ENCODE measurements at places on chromosomes 2 and 18.

DNA sequence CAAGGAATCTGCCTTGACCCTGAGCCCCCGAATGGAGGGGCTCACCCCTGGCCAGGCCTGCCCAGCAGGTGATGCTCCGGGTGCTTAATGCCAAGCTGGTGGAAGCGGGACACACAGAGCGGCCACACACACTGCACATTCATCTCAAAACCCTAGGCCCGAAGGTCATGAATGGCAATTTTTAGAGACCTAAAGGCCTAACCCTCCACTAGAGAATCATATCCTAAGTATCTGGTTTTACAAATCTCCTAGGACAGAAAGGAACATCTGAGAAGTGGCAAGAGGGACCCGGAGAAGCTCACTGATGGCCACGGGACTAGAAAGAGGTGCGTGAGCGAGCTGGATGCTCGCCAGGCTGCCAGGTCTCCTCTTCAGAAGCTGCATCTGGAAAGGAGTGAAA is 38.3 kb downstream of the ST3GAL5 start:
- no peak for DNase-seq

- DNase-seq, result no peak
Observed at GRCh38 chr2:33859176-33859575, 260.1 kb upstream of the FAM98A start.

DNA sequence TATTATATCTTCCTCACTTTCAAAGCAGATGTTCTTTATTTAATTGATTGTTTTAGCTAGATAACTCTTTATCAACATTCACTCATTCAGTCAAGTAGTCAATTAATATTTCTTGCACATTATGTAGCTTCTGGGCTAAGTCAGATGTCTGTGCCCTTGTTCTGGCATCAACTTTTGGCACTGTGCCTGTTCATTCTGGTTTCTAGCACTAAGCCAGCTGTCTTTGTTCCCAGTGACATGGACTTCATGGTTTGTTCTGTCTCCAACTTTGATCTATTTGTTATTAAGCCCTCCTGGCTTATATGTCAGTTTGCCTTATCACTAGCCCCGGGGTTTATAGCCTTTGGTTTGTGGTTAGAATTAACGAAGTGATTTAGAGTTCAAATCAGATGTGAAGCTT is 247.9 kb upstream of the SYT4 start:
- DNase-seq, result no peak

GRCh38 chr2:10215393-10215935 is 87.2 kb upstream of the HPCAL1 start:
- no peak for DNase-seq

DNA sequence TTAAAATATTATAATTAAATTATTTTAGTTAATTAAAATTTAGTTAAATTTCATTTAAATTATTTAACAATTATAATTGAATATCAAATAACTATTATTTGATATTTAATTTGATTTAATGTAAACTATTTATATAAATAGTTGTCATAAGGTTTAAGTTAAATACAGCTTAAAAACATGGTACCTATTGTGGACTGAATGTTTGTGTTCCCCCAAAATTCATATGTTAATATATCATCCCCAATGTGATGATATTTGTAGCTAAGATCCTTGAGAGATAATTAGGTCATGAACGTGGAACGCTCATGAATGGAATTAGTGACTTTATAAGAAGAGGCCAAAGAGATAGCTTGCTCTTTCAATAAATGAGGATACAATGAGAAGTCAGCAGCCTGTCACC is 505.7 kb upstream of the LRATD1 start:
- DNase-seq, result no peak

DNA sequence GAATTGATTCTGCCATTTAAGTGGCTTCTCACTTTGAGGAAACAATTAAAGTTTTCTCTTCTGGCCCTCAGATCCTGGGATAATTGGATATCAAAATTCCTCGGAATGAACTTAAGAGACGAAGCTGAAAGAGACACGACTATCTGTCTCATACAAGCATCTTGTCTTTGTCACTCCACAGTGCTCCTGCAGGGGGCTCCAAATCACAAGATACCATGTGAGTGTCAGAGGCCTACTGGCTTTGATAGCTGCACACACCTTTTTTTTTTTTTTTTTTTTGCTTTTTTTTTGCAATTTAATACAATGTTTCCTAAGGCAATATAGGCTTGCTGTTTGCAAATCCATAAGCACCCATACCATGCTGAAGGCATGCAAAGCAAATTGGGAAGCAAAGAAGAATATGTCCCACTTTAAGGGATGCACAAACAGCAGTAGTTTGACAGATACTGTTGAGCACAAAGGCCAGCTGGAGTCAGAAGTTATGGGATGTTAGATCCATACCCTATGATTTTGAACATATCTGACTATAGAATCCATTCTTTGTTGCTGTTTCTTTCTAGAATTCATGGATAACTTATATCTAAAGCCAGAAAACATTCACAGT is 109.0 kb upstream of the CBLN2 start:
- peak; percentile 14 for DNase-seq

GRCh38 chr2:165369131-165369897 is 100.2 kb upstream of the CSRNP3 start:
- no peak for DNase-seq

DNA sequence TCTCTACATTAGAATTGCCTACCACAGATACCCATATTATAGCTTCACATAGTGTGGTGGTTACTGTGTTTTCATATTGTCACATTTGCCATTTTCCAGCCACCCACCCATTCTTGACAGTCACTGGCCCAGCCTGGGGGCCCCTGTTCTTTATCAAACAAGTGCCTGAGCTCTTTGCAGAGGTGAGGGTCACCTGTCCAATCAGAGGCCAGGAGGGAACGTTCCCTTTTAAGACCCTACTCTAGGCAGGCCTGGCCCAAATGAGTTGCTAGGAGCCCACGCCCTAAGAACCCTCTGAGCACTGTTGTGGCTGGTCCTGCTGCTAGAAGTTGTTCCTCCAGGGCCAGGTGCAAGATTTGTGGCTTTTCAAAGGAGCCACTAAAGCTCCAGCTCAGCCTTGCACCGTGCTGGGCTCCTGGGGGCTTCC is 5.2 kb downstream of the IL37 start:
- peak; percentile 23 for DNase-seq

DNA sequence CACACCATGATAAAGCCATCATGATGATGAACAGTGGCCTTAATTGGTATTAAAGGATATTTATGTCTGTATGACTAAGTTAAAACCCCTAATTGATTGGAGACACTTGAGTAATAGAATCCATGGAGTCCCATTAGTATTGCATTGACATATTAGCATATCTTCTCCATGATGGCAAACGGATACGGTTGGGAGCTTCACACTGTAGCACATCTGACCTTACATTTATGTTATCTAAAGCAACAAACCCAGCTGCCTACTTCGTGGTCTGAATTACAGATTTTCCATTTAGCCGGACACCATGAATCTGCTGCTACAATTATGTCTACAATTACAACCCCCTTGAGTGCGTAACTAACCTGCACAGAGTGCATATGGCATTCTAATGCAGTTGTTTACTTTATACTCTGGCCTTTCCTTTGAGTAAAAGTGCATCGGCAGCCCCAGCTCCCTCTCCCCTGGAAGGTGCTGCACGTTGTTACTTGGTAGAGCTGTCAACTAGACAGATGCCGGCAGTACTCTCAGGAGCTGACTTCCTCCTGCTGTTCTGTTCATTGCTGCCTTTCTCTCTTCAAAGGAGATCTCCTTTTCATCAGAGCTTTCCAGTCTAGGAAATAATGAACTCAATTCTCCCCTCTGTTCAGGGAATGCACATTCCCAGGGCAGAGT is 92.1 kb downstream of the LRRC30 start:
- DNase-seq, result no peak

- DNase-seq, result no peak
Observed at GRCh38 chr18:30280861-30281470, 761.6 kb downstream of the DSC3 start.

- no peak for DNase-seq
Observed at GRCh38 chr18:79503406-79503805, 107.7 kb downstream of the NFATC1 start.

GRCh38 chr2:18357537-18357936 is 202.9 kb downstream of the RDH14 start:
- DNase-seq, result no peak

DNA sequence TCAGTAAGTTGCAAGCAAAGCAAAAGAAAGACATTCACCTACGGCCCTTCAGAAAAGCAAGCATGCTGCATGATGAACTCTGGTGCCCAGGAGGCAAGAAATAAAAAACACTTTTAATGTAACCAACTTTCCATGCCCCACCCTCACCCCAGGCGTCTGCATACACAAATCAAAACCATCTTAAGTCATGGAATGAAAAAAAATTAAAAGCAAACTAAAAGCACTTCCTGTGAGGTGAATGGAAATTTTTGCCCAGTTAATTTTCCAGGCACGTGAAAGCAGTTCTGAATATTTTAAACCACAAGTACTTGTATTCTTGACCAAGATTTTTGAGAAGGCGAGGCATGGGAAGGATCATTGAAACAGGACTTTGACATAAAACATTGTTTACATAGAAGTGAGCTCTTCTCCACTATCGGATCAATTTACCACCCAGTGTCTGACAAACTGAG is 2.5 kb upstream of the ICOS start:
- DNase-seq, result peak; percentile 41

DNA sequence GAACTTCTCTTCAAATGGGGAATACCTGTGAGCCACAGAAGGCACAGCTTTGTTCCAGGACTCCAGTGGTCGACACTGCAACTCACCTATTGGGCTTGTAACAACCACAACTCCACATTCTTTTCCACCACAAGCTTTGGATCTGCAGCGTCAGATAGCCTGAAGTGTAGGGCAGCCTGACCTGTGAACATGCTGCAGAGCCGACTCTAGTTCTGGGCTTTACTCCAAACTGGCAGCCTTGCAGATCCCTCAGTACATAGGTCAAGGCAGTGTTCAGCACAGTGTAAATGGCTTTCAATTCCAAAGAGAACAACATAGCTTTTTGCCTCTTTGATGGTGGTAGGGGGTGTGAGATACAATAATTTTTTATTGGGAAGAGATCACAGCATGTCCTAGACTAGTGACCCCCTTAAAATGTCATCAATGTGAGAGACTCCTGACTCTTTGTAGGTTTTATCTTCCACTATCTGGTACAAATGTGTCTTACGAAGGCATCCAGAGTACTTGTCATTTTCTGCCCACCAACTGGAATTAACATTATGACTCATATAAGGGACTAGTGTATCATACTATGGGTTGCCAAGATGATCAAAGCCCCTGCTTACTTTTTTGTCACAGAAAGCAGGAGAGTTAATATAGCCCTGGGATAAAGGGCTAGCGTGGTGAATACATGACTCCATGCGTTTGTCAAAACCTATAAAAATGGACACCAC is 149.8 kb downstream of the COPS8 start:
- no peak for DNase-seq

GRCh38 chr2:47270421-47270820 is 115.3 kb upstream of the STPG4 start:
- DNase-seq, result no peak

Measured in stimulated activated CD4-positive, alpha-beta T cell treated with anti-CD3 and anti-CD28 coated beads, Interleukin-15, amount 100 ng/mL, for 48 hours (primary cell).